ENCODE measurements at places on chromosomes 2 and 18.

DNA sequence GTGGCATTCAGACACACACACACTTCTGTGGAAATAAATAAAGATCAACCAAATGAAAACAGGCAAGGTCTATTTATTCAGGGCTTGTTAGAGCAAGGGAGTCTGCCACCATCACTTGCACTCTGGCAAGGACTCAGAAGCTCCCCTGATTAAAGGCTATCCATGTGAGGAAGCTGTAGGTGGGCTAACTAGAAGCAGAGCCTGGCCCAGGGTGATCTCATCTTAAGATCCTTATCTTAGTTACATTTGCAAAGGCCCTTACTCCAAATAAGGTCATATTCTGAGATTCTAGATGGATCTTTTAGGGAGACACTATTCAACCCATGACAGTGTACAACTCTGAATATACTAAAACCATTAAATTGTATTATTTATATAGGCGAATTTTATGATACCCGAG is 190.0 kb upstream of the SRD5A2 start:
- DNase-seq = no peak

DNA sequence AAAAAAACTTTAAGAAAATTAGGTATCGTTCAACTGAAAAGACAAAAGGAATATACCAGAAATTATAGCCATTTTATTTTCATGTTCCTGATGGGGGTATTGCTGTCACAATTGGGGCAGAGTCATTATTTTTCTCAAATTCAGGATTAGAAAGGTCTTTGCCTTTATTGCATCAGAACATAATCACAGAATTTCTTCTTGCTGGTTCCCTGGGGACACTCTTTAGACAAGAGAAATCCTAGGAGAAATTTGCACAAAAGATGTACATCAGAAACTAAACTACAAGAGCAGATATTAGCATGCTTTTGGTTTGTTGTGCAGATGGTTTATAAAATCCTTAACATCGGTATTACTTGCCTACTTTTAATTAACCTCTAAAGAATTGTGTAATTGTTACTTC is 103.2 kb downstream of the NCOA1 start:
- no peak for DNase-seq

DNA sequence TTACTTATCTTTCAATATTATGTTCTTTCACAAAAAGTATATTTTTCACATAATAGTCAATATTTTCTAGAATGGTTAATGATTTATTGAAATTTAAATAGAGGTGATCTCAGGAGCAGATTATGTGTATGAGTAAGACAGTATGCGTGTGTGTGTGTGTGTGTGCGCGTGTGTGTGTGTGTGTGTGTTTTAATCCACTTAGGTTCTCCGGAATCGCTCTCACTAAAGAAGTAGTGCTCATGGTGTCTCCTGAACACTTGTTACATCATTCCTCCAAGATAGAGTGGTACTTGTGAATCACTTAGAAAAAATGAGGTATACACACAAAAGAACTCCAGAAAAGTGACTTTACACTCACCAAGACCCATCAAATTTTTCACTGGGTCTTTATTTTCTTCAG is 91.0 kb upstream of the KCNH7 start:
- no peak for DNase-seq

DNA sequence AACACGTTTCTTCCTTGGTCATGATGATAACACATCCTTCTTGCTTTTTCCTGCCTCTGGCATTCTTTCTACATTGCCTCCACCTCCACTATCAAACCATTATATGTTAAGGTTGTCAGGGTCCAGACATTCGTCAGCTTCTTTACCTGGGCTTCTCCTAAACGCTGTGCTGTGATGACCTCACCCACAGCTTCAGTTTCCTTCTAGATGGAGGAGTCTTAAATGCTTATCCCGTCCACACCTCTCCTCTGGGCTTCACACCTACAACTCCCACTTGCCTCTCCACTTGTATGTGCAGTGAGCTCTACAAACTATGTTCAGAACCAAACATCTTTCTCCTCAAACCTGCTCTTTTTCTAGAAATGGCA is 666 bp upstream of the STAT1 start:
- no peak for DNase-seq

- DNase-seq = no peak
Measured at GRCh38 chr2:240795454-240795853, 24.6 kb downstream of the KIF1A start.

- no peak for DNase-seq
Measured at GRCh38 chr2:230898016-230898712, 26.9 kb downstream of the GPR55 start.

GRCh38 chr18:3340015-3340681 is 78.2 kb downstream of the MYL12B start:
- DNase-seq = no peak

- no peak for DNase-seq
Measured at GRCh38 chr2:42598656-42599055, 30.2 kb downstream of the MTA3 start.

DNA sequence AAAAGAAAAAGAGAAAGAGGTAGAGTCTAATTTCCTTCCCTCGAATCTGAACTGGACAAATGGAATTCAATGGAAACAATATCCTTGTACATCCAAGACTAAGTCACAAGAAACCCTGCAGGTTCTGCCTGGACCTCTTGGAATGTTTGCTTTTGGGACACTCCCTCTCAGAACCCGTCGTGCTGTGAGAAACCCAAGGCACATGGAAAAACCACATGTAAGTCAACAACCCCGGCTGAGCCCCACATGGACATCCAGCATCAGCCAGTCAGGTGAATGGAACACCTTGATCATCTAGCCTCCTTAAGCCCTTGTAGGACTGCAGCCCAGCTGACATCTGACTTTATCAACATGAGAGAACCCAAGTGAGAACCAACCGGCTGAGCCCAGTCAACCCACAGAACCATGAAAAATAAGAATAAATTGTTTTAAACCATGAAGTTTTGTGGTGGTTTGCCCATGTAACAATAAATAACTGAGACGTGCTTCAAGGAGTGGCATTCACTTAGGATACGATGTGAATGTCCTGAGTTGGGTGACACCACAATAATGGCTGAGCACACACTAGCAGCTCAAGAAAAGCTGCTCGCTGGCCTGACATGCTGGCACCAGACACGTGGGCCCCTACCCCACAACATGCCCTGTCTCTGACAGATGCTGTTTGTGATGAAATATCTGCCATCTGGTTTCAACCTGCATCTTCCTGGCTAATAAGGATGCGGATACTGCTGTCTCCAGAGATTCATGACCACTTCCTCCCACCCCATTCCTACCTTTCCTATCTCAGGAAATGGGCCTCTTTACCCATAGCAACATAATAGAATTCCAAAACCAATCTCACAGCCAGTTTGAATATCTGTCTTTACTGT is 28.8 kb downstream of the PKDCC start:
- DNase-seq = no peak

DNA sequence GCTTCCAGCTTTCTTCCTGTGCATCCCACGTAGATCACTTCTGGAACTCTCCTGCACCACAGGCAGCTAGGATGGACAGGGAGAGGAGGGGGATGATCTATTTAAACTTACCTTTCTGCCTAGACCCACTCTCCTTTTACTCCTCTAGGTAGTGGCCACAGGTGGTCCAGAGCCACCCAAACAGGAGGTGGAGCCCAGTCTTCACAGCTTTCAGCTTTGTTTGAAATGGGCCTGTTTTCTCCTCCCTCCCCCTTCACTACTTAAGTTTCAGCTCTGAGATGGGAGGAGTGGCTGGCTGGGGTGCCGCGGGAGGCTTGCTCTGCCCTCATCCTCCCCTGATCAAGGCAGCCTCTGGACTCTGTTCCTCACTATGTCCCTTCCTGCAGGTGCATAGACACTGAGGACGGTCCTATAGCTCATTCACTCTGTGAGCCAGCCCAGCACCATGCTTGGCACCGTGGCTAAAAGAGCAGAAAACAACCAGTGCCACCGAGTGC is 12.6 kb upstream of the CELF4 start:
- DNase-seq = no peak

GRCh38 chr18:11154368-11154989 is 5.1 kb upstream of the PIEZO2 start:
- peak; percentile 29 for DNase-seq

- DNase-seq = no peak
Measured at GRCh38 chr2:218733171-218734021, 22.8 kb downstream of the TTLL4 start.

GRCh38 chr2:177106212-177106611 is 106.4 kb upstream of the HNRNPA3 start:
- no peak for DNase-seq

DNA sequence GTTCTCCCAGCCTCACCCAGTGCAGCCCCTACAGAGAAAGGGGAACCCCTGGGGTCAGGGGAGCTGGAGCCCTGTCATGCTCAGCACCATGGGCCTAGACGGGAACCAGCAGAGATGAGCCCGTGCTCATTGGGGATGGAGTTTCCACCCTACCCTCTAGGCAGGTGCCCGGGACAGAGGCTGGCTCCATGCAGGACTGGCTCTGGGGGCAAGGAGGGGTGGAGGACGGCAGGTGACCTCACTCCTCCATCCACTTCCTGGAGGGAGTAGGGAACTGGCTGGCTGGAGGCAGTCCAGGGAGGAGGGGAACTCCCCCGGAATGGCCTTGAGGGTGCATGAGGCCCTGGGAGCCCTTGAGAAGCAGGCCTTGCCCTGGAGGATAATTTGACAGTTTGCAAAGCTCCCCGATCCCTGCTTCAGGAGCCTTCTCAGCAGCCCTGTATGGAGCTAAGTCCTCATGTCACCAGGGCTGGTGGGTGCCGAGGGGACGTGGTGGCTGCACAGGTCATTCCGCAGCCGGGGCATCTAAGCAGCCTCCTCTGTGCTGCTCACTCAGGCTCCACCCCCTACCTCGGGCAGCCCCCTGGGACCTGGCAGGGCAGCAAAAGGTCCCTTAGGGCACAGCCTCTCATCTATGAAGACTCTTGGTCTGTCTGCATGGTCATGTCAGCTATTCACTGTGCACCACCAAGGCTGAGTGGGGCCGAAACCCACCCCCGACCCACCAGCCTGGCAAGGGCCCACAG is 2.1 kb downstream of the NEURL3 start:
- no peak for DNase-seq

GRCh38 chr2:235002198-235003095 is 50.6 kb downstream of the SH3BP4 start:
- DNase-seq = no peak

DNA sequence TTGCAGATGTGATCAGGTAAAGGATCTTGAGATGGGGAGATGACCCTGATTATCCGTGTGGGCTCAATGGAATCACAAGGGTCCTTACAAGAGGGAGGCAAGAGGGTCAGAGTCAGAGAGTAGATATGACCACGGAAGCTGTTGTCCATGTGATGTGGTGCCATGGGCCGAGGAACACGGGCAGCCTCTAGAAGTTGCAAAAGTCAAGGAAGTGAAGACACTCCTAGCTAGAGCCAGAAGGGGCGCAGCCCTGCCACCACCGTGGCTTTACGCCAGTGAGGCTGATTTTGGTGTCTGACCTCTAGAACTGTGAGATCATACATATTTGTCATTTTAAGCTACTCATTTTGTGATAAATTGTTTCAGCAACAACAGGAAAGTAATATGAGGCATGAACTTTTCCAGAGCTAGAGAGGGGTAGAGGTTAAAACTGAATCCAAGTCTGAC is 114.4 kb downstream of the CAPN13 start:
- DNase-seq = no peak

DNA sequence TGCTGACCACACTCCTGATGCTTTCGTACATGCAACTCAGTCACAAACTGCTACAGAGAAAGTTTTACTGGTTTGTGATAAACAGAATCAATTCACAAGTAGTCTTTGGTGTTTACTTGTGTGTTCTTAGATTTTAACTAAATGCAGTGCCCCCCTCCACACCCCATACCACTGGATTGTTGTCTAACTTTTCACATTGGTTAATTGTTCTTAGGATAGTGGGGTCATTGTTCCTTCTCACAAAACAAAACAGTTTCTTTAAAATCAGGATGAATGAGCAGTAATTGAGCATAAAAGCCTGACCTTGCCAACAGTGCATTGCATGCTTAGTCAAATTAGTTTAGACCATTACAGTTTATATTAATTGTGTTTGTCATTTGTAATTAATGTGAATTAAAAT is 14.1 kb upstream of the PNPT1 start:
- no peak for DNase-seq

DNA sequence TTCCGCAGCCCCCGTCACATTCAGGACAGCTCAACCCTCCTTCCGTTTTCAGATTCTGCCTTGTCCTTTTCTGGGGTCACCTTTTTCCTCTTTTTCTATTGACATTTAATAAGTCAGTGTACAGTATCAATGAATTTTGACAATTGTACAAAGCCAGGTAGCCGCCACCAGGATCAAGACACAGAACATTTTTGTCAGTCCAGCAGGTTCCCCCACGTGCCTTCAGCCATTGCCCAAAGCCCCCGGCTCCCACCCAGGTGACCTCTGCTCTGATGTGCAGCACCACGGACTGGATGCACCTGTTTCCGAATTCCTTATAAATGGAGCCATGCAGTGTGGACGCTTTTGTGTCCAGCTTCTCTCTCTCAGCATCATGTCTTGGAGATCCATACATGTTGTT is 30.0 kb downstream of the CROCC2 start:
- no peak for DNase-seq

DNA sequence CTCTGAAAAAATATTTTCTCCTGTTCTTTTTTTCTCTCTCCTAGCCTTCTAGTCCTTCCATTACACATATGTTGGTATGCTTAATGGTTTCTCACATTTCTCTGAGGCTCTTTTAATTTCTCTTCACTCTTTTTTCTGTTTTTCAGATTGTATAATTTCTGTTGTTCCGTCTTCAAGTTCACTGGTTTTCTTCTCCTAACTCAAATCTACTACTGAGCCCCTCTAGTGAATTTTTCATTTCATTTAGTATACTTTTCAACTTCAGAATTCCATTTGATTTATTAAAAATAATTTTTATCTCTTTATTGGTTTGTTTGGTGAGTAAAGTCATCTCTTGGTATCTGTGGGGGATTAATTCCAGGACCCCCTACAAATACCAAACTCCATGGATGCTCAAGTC is 19.8 kb downstream of the C2orf49 start:
- DNase-seq = no peak
